Natural killer cell treated with Interleukin-12 subunit alpha and Interleukin-12 subunit beta and Interleukin-15 and Interleukin-18, amount 100 ng/mL, for 72 hours (primary cell): ENCODE measurements at places on chromosomes 1 and 21.

- DNase-seq = no peak
Observed at GRCh38 chr1:64532646-64533045, 62.7 kb downstream of the CACHD1 start.

DNA sequence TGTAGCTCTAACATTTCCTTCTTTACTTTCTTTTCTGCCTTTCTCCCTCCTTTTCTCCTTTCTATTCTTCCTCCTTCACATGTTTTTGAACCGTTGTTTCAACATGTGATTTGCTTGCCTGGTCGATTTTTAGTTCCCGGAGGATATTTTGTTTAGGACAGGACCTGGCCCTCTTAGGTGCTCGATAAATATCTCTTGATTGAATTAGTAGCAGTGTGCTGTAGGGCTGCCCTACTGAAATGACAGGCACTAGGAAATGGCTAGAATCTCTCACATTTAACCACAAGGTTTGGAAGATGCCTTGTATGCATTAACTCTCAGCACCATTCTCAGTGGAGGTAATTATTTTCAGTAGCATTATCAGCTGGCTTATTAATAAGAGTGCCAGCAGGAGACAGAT lies 305.6 kb downstream of the PAPPA2 start:
- DNase-seq = no peak

GRCh38 chr1:93665015-93665414 lies 16.6 kb downstream of the BCAR3 start:
- no peak for DNase-seq

GRCh38 chr1:200794506-200795065 lies 55.9 kb downstream of the CAMSAP2 start:
- no peak for DNase-seq

DNA sequence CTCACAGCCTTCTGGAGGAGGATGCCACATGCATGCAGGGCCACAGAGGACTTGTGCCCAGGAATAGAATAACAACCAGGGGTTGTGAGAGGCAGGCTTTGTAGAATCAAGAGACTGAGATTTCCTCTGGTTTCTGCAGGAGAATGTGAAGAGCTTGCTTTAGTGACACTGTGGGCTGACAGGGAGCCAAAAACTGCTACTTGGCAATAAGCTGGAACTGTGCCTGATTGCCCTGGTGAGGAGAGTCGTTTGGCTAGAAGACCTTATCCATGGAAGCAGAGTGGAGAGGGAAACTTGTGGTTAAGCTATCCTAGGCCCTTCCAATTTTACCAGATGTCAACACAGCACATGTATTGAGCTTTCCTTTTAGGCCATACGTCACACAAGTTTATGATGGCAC lies 902.1 kb downstream of the MRPL39 start:
- no peak for DNase-seq

DNA sequence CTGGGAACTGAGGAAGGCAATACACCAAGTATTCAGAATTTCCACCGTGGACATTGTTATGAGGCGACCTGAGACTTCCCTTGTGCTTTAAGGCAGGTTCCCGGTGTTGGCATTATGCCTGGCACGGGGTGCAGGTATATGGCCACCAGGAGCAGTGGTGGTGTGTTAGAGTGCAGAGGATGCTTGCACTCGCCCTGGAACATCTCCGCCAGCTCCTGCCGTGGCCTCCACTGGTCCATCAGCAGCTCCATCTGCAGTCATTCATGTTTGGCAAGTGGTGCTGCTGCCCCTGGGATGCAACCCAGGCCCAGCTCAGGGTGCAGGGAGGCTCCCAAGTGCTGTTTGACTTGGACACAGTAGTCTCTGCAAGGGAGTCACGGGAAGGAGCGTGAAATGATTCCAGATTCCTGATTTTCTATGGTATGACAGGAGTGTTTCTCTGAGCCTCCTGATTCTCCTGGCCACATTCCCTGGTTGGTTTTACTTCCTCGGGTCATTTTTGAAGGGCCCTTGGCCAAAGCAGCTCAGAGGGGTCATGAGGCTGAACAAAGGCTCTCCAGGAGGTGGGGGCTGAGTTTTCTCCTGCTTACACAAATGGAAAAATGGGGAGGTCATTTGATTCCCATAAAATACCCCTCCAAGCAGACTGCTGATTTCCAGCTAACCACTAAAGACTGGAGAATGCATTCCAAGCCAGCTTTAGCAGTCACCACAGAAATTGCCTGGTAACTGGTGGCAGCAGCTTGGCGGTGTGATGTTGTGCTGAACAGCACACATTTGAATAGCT lies 60.4 kb upstream of the PSEN2 start:
- no peak for DNase-seq

DNA sequence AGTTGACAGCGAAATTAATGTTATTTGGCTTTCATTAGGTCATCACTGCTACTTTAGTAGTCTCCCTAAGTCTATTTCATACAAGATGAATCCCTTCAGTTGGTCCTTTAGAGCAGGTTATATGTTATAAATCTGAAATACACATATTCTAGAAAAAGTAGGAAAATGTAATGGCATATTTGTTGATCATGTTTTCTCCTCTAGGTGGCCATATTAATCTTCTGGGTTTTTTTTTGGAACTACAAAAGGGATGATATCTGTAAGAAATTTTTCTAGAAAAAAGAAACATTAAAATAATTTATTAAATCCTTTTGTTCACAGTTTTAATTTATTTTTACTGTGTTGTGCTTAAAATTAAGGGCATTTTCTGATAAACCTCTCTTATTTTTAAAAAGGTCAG lies 87.9 kb downstream of the SYT14 start:
- DNase-seq = no peak

DNA sequence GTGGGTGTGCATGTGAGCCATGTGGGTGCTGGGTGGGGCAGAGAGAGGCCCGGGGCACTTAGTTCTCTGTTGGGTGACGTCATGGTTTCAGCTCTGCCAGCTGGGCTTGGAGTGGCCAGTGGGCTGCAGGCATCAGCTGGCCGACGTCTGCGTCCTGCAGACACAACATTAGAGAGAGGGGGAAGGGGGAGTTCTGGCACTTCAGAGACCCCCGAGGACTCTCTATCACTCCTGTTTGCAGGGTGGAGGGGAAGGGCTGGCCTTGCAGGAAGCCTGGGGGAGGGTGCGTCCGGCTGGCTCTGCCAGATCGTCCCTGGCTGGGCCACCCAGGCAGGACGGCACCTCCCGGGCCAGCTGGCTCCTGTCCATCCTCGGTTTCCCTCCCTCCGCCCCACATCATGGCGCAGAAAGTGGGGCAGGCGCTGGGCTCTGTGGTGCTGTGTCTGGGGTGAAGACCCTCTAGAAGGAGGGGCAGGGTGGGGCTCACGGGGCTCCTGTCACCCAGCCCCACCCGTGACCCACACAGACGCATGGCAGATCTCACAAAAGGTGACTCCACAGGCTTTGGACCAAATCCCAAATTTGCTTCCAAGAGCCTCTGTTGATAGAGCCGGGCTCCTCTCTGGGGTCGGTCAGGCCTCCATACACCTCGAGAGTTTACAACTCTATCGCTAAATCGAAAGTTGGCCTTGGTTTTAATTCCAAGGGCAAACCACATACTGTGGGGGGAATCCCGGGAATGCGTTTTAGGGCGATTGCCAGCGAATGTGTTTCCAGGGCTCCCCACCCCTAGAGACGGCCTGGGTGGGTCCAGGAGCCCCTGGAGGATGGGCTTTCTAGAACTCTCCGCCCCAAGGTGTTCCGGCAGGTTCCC lies 73.4 kb upstream of the TTC34 start:
- no peak for DNase-seq

GRCh38 chr1:24142546-24143534 lies at the start of gene IL22RA1:
TSS of gene IL22RA1 (minus strand) at chr1:24143140. CDS start at chr1:24143082, 58 bp downstream.
- no peak for DNase-seq

GRCh38 chr21:45528981-45529784 lies 13.1 kb downstream of the SLC19A1 start:
- DNase-seq = peak; percentile 57

DNA sequence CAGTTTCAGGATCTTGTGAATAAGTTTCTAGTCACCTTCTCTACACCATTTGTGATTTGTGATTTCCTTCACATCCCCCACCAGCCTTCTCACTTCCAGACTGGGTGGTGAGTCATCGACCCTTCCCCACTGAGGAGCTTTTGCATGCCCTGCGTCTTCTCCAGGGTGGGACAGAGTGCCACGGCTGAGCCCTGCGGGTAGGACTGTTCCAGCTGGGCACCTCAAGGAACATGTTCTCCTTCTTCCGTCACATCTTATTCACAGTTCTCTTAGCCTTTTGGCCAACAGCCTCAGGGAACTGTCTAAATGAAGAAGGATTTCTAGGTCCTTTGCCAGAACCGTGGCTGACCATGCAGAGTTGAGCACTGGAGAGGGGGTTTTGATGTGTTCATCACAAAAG lies 116.5 kb downstream of the TMEM53 start:
- no peak for DNase-seq

DNA sequence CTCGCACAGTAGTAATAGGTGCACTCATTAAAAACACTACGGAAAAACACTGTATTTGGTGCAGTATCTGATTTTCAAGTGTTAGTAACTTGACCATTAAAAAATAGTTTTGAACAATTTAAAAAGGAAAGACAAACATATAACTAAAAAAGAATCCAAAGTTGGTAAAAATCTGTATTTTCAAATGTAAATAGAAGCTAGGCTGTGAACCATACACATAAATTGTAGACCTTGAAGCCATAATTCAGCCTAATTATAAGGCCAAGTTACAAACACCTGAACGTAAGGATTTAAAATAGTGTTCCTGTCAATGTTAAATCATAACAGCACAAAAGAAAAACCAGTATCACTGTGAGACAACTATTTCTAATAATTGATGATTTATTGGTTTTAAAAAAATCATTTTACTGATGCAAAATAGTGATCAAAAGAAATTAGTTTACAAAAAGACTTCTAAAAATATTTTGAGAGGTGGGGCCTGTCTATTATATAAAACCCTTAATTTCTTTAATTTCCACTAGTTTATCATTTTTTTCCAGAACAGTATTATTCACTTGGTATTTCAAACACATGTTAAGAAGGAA lies 4.5 kb downstream of the IRF2BP2 start:
- no peak for DNase-seq

DNA sequence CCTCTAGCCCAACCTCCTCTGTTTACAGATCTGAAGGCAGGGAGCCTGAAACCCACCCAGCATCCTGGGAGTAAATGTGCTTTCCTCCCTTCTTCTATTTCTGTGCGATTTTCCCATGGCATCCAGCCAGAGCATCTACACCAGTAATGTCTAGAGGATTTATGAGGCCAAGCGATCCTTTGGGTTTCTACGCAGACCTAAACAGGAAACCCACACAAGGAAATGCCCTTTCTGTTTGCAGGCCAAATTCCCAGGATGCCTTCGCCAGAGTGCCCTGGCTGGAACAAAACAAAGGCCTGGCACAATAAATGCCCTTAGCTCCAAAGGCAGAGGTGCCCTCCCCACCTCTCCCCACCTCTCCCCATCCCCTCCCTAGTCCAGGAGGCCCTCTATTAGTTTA lies 110.5 kb upstream of the CDC42BPA start:
- DNase-seq = no peak

DNA sequence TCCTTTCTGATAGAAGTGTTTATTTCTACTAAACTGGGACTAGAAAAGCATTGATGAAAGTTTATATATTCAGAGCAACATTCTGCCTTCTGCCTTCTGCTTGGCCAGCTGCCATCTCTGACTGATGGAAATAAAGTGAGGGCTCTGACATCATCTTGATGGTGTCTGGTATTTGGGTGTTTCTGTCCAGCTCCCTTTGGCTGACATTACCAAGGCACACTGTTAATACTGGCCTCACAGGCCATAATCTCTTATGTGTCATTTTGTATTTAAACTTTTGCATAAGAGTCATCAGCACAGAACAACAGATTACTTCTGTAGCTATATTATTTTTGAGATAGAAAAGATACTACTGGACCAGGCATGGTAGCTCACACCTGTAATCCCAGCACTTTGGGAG lies 216.9 kb downstream of the RYR2 start:
- no peak for DNase-seq

GRCh38 chr21:33966324-33966949 lies 50.8 kb upstream of the ATP5PO start:
- no peak for DNase-seq

DNA sequence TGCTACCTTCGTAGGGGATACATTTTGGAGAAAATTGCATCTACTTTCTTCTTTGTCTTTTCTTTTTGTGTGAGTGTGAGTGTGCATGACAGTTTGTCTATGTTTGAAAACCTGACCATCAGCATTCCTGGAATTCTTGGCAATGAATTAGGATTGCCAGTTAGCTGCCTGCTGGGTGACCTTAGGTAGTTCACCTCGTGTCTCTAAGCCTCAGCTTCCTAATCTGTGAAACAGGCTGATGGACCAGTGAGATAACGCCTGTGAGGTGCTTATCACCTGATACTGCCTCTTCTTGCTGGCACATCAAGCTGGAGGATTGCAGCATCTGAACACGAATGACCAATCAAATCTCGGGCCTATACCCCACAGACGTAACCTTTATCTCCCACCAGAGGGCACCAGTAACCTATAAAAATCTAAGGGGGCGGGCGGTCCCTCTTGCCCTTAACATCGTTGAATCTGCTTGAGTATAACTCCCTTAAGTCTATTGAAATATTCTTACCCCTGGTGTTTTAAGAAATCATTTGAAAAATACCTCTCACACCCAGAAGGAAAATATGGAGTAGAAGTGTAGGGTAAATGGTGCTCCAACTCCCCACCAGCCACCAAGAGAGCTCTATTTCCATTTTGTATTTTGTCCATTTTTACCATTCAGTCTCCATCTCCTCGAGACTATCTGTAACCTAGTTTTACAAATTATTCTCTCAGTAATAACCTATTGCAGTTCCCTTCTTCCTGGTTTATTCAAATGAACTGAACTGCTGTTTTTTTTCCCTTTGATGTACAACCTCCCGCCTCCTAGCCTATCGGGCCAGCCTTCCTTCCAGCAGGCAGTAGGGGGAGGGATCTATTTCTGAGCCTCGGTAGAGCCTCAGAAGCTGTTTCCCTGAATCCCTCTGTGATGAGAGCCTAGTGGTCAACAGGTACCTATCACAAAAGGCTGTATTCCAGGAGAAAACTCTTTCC lies 49.7 kb downstream of the MDM4 start:
- DNase-seq = no peak

- DNase-seq = no peak
Observed at GRCh38 chr1:15501208-15502032, 22.6 kb downstream of the CASP9 start.

- DNase-seq = no peak
Observed at GRCh38 chr21:41418393-41418792, 7.6 kb upstream of the MX1 start.

DNA sequence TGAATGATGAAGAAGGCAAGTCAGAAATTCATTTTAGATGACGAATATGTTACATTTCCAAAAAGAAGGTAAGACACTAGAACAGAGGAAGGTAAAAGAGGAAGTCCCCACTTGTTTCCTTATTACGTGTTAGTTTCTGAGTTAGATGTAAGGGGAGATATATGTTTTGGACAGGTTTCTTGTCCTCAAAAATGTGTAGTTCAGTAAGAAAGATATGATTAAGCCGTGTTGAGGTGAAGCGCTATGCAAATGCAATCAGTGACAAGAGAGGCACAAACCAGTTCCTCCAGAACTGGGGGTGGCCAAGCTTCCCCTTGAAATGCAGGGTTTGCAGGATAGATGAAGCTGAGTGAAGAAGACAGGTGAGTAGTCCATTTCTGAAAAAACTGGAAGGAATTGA lies 293.3 kb upstream of the RUNX1 start:
- DNase-seq = no peak
